Cardiac septum (tissue), 1 donor: ENCODE measurements at places on chromosomes 16 and 17. TPM values are rescaled to one million over a fixed set of nuclear protein-coding genes. Genes with fewer than 3 reads are reported as not detected.
A peak's percentile ranks its signal among the peaks of the same experiment; 100 is the strongest.

DNA sequence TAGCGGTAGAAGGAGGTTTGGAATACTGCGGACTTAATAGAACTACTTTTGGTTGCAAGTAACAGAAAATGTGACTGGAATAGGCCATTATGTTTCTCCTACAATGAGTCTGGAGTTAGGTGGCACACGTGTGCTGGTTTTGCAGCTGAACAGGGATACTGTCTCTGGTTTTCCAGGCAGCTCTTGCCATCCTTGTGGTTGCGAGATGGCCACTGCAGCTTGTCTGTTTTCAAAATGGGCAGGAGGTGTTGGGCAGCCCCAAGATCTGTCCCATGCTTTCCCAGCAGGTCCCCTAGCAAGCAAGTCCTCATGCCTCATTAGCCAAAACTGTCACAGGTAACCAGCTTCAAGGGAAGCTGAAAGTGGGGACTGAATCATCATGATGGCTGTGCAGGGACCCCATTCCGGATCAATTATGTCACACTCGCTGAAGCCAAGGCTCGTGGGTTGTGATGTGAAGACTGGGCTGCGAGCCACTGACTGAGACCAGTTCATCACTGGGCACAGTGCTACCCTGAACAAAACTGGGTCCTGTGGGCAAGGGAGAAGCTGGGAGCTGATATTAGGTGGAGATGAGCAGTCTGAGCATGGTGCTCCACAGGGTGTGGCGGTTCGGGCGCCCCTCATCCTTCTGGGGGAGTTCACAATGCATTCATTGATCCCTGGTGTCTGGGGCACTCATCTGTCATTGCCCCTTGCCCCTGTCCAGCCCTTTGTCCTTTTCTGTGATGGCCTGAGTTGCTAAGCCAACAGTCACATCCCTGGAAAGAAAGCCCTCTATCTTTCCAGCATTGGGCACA is 82.1 kb downstream of the KSR1 start:
- no peak for DNase-seq

DNA sequence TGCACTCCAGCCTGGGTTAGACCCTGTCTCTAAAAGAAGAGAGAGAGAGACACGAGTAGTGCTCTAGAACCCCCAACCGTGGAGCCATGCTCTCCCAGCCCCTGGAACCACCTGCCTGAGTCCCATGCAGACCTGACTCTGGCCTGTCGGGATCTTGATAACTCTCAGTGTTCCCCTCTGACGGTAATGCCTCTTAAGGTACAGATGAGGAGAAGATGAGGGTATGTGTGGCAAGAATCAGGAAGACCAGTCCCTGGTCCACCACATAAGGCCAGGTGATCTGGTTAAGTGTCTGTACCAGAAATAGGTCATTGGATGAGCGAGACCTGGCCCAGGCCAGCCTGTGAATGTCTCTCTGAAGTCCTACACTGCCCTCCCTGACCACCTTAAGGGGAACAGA is 18.4 kb downstream of the OSBPL7 start:
- no peak for DNase-seq

GRCh38 chr17:2801841-2802240 is 5.6 kb downstream of the RAP1GAP2 start:
- DNase-seq: no peak

- no peak for DNase-seq
These were observed 613.2 kb downstream of the KCNJ18 start for GRCh38 chr17:22305356-22306071.

GRCh38 chr17:27759528-27759927 is 40.8 kb downstream of the NOS2 start:
- no peak for DNase-seq

GRCh38 chr16:57589374-57589773 is 39.1 kb upstream of the ADGRG1 start:
- no peak for DNase-seq

DNA sequence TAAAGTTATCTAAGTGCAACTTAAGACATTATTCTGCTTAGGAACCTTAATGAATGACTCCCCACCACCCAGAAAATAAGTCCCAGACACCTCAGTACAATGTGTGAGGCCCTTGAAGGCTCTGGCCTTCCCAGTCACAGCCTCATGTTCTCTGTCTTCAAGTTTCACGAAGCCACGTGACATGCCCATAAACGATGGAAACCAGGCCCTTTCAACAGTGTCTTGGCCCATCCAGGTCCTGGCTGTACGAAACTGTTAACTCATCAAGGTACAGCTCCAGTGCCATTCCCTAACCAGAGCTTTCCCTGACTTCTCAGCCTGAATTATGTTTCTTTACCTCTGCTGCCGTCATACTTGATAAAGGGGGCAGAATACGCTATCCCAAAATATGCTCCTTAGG is 69.0 kb downstream of the ARHGAP17 start:
- DNase-seq: peak; percentile 41

GRCh38 chr16:3596101-3596861 is 15.1 kb downstream of the SLX4 start:
- DNase-seq: no peak

DNA sequence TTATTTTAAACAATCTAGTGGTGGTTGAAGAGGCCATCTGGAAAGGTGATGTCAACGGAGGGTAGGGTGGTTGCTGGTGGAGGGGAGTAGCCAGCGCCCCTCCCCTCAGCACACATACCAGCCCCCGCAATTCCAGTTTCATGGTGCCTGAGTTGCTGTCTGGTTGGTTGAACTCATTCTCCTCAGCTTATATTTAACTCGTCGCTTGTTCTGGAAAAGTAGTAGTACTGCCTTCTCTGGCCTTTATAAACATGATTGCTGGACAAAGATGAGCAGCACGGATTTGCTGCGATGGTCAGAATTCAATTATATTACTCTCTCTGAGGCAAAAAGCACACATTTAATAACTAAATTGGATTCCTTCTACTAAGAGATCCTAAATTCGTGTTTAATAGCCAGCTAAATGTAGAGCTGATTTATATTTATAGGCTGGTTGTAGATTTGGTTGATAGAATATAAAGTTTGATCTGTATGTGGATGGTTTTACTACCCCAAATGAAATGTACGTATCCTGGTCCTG is 238.0 kb upstream of the TBX2 start:
- no peak for DNase-seq

DNA sequence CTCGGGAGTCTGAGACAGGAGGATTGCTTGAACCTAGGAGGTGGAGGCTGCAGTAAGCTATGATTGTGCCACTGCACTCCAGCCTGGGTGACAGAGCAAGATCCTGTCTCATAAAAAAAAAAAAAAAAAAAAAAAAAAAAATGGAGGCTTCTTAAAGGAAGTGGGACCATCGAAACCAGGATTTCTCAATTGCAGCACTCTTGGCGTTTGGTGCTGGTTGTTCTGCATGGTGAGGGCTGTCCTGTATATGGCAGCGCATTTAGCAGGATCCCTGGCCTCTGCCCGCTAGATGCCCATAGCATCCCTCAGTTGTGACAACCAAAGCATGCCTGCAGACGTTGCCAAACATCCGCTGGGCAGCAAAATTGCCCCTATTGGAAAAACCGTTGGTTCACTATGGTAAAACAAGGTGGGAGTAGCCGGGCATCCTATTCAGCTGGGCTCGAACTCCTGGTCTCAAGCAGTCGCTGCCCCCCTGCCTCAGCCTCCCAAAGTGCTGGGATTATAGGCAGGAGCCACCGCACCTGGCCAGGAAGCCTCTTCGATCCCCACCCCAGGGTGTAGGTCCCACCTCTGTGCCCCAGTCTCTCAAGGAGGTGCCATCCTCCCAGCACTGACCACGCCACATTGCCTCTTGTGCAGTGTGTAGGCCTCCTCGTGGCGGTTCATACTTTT is 6.5 kb upstream of the NPIPB7 start:
- no peak for DNase-seq

DNA sequence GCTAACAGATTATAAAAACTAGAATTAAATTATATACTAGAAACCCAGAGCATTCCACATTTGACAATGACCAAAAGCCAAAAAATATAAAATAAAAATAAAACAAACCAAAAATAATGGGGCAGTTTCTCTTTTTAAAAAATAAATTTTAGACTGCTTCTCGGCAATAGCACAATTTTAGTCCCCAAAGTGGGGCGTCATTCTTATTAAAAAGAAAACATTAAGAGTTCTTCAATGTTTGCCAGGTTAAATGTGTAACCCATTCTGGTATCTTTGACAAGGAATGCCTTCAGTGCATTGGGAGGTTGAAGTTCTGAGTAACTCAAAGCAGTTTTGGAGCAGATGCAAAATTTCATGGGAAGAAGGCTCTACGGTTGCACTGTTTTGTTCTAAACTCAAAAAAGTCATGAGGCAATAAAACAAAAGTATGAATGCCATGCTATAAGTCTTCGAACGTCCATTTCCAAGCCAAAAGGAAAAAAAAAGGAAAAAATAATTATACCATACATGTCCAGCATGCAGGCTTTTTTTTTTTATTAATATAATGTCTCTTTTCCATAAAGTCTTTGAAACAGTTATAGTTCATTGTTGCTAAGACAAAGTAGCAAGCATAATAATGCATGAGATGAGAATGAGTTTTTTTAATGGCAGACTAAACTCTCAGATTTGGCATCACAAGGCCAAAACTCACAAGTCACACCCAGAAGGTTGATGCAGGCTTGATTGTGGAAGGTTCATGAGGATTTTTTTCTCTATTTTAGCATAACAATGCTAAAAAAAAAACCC is 3.1 kb downstream of the MAF start:
- no peak for DNase-seq

GRCh38 chr17:50045154-50045553 is 10.8 kb upstream of the ITGA3 start:
- DNase-seq: peak; percentile 70

GRCh38 chr17:48840441-48840840 is 9.6 kb downstream of the CALCOCO2 start:
- no peak for DNase-seq

- DNase-seq: no peak
These were observed 1.4 kb downstream of the NT5M start for GRCh38 chr17:17304521-17304985.

GRCh38 chr16:7382521-7382920 is 49.9 kb downstream of the RBFOX1 start:
- DNase-seq: no peak

GRCh38 chr17:16371742-16372141 is 9.1 kb upstream of the UBB start:
- DNase-seq: no peak

GRCh38 chr17:76005263-76006149 is 4.9 kb downstream of the CDK3 start:
- peak; percentile 89 for DNase-seq

- no peak for DNase-seq
These were observed 349.2 kb upstream of the SALL1 start for GRCh38 chr16:51500306-51500705.

DNA sequence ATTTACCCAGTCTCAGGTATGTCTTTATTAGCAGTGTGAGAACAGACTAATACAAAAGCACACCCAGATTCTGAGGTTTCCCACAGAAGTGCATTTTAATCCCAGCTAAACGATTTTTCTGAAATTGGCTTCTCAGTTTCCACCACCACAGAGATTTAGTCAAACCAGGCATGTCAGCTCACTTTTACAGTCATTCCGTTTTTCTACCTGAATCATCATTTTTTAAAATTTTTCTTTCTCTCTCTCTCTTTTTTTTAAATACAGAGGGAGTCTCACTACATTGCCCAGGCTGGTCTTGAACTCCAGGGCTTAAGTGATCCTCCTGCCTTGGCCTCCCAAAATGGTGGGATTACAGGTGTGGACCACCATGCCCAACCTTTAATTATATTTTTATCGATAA is 389.1 kb downstream of the HAPSTR1 start:
- DNase-seq: no peak

DNA sequence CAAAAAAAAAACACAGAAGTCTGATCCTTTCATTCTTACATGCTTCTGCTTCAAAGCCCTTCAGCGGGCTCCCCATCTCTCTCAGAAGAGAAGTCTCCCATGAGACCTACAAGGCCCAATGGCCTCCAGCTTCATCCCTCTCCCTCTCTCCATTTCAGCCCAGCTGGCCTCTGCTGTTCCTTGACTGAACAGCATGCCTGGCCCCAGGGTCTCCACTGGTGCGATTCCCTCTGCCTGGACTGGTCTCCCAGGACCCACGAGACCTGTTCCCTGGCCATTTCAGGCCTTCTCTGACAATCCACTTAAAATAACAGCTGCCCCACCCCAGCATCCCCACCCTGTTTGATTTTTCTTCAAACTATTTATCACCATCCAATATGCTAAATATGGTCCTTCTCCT is 91.2 kb downstream of the AIPL1 start:
- no peak for DNase-seq

DNA sequence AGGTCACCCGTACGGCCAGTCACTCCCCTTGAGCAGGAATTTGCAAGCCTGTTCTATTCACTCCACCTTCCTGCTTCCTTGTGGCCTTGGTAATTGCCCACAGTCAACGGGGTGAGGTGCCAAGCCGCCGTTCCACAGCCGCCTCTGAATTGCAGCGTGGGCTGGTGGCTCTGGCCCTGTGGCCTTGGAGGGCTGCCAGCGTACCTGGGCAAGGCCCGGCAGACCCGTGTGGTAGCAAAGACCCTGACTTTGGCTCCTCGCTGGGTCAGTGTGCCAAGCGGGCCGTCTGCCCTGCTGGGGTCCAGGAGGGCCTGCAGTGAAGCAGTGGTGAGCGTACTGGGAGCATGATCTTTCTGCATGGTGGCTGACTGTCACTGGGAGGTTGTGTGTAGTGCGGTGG is 3.6 kb downstream of the BANP start:
- peak; percentile 65 for DNase-seq

GRCh38 chr16:11370084-11370931 is 25.0 kb downstream of the RMI2 start:
- DNase-seq: no peak

- no peak for DNase-seq
These were observed 20.2 kb downstream of the ZNRF1 start for GRCh38 chr16:75019007-75019406.

- DNase-seq: no peak
These were observed 127.5 kb downstream of the SOCS1 start for GRCh38 chr16:11128211-11129141.

The SMIM36 gene
- total RNA-seq: not detected

The VTN gene
- total RNA-seq: 48.2 TPM

The GALR2 gene
- not detected for total RNA-seq

The PYDC1 gene
- total RNA-seq: not detected

The KRT9 gene
- total RNA-seq: not detected

The SEPTIN12 gene
- total RNA-seq: not detected

The GUCY2D gene
- not detected for total RNA-seq

The PRDM7 gene
- total RNA-seq: not detected

The AIPL1 gene
- not detected for total RNA-seq

The HS3ST3A1 gene
- total RNA-seq: 3.2 TPM
